Renal pelvis (tissue), 12 donors: ENCODE measurements at places on chromosomes 3 and 15. TPM values are rescaled to one million over a fixed set of nuclear protein-coding genes. Genes with fewer than 3 reads are reported as not detected.
A peak's percentile ranks its signal among the peaks of the same experiment; 100 is the strongest.

DNA sequence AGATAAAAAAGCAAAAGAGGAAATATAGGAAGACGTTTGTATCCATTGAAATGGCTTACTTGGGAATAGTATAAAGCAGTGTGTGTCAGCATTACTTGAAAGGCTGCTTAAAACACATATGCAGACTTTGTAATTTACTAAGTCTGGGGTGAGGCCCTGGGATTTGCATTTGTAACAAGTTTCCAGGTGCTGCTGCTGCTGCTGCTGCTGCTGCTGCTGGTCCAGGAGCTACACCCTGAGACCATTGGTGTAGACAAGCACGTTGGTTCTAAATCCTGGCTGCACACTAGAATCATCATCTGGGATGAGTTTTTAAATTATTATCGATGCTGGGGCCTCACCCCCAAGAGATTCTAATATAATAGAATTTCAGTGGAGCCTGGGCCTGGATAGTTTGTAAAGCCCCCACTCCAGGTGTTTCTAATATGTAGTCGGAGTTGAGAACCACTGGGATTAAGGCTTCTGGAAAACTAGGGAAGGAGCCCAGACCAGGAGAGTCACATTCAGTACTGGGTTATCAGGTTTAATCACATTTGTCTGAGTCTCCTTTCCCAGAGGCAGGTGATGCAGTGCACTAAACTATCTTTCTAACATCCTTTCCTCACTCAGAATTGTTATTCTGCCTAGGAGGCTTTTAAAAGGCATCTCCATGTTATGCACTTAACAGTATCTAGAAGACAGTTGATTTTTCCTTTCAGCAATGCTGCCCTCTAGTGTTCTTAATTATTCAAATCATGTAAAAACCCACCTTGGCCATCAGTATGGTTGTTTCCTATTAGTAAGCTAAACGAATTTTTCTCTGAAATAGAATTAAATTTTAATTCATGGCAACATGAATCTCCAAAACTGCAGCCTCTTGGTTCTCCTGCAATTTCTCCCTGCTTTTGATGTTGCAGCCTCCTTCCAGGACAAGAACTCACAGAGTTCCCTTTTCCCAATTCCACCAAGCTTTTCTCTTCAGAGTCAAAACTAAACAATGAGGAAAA lies 45.4 kb downstream of the SSR3 start:
- peak; percentile 48 for DNase-seq

GRCh38 chr15:85337425-85338074 lies 42.9 kb upstream of the AKAP13 start:
- no peak for DNase-seq

DNA sequence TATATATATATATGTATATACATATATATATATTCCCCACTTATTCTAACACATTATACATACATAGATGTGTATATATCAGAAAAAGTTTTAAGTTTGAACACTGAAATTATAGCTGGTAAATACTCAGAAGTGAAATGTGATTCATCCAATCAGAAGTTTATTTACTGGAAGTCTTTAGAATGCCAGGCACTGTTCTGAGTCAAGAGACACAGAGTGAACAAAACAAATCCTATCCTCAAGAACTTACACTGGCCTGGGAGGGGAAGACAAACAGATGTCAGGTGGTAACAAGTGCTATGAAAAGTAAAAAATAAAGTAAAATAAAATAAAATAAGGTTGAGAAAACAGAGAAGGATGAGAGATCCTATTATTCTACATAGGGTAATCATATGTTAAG lies 13.4 kb downstream of the DHX36 start:
- DNase-seq: no peak

- no peak for DNase-seq
Observed at GRCh38 chr3:11845651-11846050, 1.0 kb downstream of the TAMM41 start.

DNA sequence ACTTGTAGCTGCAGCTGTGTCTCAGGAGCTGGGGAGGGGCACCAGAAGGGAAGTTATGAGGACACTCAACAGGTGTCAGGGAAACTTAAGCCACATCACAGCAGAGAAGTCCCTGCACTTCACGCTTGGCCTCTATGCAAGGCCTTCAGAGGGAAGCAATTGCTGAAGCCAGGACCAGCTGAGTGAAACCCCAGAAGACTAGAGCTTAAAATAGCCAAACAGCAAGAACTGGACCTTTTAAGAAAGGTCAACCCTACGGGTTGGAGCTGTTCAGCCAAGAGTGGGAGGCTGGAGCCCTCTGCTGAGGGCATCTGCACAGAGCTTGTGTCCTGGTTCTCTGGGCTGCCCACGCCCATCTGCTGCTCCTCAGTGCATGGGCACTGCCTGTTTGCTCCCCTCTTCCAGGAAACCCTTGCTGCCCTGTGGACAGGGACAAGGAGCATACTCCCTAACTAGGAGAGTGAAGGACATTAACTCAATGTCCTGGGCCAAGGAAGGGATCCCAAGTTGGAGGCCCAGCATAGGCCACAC lies 3.9 kb upstream of the GRAMD2A start:
- no peak for DNase-seq

DNA sequence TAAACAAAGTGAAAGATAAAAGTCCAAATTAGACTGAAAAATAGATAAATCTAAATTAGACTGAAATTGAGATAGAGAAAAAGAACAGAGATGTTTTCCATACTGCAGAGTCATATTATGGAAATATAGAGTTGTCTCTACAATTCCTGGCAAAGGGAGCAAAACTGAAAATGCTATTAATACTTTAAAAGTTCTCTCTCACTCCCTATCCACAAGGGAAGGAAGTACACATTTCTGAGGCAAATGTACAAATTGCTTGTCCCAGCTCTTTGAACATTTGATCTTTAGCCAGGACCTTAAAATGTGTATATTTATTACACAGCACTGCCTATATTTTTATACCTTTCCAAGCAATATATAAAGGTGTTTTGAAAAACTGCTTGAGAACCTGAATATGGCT lies 225.1 kb upstream of the SEMA6D start:
- DNase-seq: no peak

GRCh38 chr15:76979996-76980520 lies 14.9 kb upstream of the PSTPIP1 start:
- no peak for DNase-seq

DNA sequence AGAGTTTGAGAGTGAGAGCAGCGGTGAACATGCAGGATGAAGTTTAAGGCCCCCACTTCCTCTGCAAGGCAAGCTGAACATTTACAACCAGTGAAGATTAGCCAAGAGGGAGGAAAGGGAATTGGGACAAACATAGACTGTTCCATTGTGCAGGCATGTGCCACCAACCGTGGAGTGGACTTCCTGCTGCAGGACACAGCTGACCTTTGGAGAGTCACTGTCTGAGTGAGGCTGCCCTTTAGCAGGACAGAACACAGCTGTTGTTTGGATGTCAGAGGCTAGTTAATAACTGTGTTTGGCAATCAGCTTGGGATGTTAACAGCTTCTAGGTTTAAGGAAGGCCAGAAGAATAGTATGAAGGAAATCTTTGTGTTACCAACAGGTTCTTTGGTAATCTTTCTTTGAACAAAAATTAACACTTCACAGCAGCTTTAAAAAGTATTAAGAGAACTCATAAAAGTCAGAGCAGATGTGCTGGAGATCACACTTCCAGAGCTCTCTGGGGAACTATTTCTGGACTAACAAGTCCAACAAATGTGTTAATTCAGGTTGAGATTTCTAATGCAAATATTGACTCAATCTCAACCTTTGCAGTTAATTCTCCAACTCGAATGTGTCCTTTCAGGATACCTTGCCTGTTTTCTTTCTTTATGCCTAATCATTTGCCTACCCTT lies 31.4 kb downstream of the CTDSPL start:
- peak; percentile 75 for DNase-seq

DNA sequence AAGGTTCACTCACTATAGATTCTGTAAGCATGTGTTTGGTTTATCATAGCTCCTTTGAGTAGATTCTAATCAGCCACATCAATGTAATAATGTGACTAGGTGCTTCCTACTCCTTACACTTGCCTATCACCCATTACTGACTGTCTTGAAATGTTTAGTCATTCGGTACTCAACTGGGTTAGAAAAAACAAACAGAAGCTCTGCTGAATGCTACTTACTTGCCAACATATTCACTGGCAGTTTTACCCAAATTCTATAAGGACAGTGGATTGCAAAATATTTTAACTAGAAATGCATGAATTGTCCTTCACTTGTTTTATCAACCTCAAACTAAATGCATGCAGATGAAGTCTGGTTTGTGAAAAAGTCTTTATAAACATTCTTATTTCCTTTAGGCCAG lies 352.1 kb upstream of the ALCAM start:
- DNase-seq: no peak

DNA sequence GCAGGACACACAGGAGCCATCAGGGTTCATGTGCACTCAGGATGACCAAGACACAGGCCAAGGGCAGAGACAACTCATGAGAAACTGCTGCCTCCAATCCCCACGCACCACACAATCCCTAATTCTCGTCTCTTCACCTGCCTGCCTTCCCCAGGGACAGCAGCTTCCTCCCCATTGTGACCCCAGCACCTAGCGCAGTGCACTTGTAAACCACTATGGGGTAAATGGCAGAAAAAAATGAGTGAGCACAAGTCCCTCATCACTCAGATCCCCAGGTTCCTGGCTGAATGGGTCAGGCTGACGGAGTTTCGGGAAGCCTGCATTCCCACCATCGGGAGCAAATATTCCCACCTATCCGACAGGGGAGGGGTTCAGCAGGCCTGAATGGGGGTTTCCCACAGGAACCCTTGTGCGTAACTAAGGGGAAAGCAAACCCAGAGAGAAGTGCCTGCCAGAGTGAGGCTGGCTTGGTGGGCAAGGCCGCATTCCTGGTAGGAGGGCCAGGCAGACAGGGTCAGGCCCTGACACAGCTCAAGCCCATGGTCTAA lies 18.8 kb downstream of the PLXNB1 start:
- DNase-seq: no peak

GRCh38 chr3:81741216-81741615 lies 20.2 kb downstream of the GBE1 start:
- DNase-seq: no peak

GRCh38 chr3:31014317-31015040 lies 120.0 kb upstream of the GADL1 start:
- DNase-seq: no peak

- DNase-seq: no peak
Observed at GRCh38 chr15:92166751-92167405, 226.8 kb upstream of the ST8SIA2 start.

- no peak for DNase-seq
Observed at GRCh38 chr3:42176242-42177034, 85.3 kb downstream of the TRAK1 start.

DNA sequence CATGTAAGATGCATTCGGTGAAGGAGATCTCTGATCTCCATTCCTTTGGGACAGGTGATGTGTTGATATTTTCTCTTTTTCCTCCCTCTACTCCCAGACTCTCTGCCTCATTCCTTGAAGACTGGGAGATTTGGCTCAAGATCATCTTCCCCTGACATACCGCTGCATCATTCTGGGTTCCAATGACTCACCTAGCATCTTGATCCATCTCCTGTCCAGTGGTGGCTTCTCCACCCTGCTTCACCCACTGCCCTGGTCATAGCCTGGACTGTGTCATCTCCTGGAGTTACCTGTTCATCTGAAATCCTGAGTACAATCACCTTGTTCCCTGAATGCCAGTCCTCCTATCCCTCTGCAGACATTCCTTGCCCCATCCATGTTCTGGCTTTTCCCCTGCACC lies 57.4 kb upstream of the TRAK1 start:
- DNase-seq: no peak

GRCh38 chr3:107629566-107629965 lies 106.8 kb downstream of the BBX start:
- no peak for DNase-seq

DNA sequence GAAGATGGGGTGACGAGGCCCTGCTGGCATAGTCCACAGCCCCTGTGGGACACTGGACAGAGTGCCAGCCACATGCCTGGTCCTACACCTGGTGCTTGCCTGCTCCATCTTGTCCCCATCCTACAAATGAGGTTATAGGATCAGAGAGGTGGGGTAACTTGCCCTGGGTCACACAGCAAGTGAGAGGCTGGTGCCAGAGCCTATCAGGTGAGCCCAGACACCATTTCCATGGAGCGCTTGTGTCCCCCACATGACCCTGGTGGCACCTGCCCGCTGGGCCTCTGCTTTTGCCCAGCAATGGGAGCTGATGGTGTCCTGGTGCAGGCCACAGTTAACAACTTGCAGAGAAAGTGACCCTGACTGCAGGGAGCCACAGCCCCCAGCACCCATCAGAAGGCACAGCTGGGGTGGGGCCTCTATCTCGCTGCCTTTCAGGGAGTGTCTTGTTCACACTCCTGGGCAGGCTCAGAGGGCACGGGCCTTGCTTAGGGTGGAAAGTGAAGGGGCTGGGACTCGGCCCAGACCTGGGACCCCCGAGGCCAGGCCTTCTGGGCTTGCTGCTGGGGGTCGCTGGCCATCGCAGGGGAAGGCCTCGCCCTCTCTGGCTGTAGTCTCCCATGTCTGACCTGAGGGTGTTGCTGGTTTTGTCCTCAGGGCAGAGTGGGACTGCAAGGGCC lies 7.2 kb downstream of the PLXNA1 start:
- DNase-seq: no peak

DNA sequence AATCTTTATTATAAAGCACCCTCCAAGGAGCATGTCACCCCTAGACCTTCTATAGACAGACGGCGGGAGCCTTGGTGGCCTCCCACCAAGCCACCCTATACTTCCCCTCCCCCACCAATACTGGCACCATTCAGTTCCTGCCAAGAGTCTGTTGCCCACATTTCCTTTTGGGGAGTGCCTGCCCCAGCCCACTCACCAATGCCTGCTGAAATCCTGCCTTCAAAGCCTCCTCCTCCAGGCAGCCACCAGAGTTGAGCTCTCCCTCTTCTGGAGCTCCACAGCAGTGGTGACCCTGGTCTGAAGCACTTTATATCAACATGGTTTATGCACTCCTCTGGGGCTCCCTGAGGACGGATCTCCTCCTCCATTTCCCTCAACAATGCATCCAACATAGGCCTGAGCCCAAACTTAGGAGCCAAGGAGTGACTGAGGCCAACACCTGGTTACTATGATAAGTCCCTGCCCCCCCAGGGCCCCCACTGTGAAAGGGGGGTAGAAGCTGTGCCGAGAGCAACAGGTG lies 8.8 kb downstream of the CCDC33 start:
- no peak for DNase-seq

Gene HIGD2B
- not detected for polyA plus RNA-seq
